ENCODE measurements at places on chromosomes 3 and 15. TPM values are rescaled to one million over a fixed set of nuclear protein-coding genes. Genes with fewer than 3 reads are reported as not detected.

Gene NDUFB4
- 100 TPM for total RNA-seq

Gene ATG3
- 58.4 TPM for total RNA-seq

Gene PPP2R3A
- total RNA-seq = 9.0 TPM

Gene STX19
- total RNA-seq = 3.8 TPM

Gene NANOGP8
- total RNA-seq = 0.59 TPM

Gene SPTBN5
- total RNA-seq = 2.1 TPM

Gene GOLGA8S
- 0.53 TPM for total RNA-seq

Gene DLL4
- total RNA-seq = 21.3 TPM

Gene STRIT1
- not detected for total RNA-seq

DNA sequence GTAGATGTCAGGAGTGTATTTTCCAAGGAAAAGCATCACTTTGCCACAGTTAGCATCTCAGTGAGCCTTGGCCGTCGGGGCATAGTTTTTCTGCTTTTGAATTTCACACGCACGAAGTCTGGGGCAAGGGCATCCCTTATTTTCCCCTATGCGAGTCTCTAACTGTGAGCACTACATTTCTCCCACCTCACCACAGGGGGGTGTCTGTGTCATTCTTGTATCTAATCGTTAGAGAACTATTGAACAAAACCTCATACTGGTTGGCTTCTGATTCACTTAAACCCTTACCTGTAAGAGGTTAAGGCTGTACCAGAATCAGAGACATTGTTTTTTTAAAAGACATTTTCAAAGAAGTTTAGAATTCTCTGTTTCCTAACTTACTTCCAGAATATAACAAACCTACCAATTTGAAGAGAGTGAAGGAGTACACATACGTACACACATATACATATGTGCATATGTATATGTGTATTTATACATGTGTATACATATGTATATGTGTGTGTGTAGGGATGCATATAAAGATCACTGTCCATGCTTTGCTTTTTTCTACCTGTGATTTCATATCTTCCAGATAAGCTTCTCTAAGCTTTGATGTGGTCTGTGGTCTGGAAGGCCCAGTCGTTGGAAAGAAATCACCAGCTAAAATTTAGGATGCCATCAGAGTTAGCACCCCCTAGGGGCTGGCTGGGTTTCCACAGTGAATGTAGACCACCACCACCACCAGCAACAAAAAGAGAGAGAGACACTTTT is 49.4 kb downstream of the MYZAP start:
- H3K27ac ChIP-seq = no peak overlapping the region
- H3K4me1 ChIP-seq = no peaks in the 10 kb centered on the region
- H3K36me3 ChIP-seq = peaks cover 26% of the 10 kb centered on the region
- no peak for DNase-seq

GRCh38 chr3:41477399-41478014 is 278.2 kb downstream of the CTNNB1 start:
- no peaks in the 10 kb centered on the region for H3K27me3 ChIP-seq
- no peaks in the 10 kb centered on the region for H3K4me1 ChIP-seq
- no peak overlapping the region for H3K4me3 ChIP-seq
- H3K36me3 ChIP-seq = no peaks in the 10 kb centered on the region

DNA sequence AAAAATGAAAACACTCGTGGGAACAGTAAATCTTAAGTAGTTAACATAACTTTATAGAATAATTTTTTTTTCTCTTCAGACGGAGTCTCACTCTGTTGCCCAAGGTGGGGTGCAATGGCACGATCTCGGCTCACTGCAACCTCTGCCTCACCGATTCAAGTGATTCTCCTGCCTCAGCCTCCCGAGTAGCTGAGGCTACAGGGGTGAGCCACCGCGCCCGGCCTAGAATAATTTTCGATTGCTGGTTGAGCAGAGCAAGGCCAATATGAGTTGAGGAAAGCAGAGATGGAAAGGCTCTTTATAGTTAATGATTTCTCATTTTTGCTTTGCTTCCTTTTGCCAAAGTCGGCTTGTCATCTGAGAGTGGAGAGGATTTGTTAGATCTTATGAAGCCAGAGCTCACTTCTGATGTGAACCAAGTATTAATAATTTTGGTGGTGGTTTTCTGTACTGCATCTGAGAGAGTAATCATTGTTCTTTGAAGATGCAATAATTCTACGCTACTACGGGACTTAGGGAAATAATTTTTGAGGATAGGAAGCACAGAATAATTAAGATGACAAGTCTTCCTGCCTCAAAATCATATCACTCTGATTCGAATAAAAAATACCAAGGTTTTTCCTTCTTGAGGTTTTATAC is 1.6 kb upstream of the GOLM2 start:
- H3K4me1 ChIP-seq = peaks cover 34% of the 10 kb centered on the region
- H3K27me3 ChIP-seq = no peaks in the 10 kb centered on the region
- peak overlapping the region; percentile 90 for H3K4me3 ChIP-seq
- H3K36me3 ChIP-seq = no peaks in the 10 kb centered on the region

- H3K36me3 ChIP-seq = no peaks in the 10 kb centered on the region
- peaks cover 19% of the 10 kb centered on the region for H3K4me1 ChIP-seq
- no peak overlapping the region for H3K27ac ChIP-seq
- H3K27me3 ChIP-seq = no peaks in the 10 kb centered on the region
Observed at GRCh38 chr3:16085884-16086608, 88.4 kb upstream of the GALNT15 start.

- no peaks in the 10 kb centered on the region for H3K36me3 ChIP-seq
- no peaks in the 10 kb centered on the region for H3K4me1 ChIP-seq
- no peaks in the 10 kb centered on the region for H3K27me3 ChIP-seq
- no peak overlapping the region for H3K4me3 ChIP-seq
- H3K27ac ChIP-seq = no peak overlapping the region
Observed at GRCh38 chr3:37217098-37217849, 42.9 kb upstream of the LRRFIP2 start.

GRCh38 chr3:161275919-161276318 is 54.8 kb downstream of the NMD3 start:
- no peaks in the 10 kb centered on the region for H3K4me1 ChIP-seq
- no peak for DNase-seq
- H3K4me3 ChIP-seq = no peak overlapping the region
- no peaks in the 10 kb centered on the region for H3K27me3 ChIP-seq

DNA sequence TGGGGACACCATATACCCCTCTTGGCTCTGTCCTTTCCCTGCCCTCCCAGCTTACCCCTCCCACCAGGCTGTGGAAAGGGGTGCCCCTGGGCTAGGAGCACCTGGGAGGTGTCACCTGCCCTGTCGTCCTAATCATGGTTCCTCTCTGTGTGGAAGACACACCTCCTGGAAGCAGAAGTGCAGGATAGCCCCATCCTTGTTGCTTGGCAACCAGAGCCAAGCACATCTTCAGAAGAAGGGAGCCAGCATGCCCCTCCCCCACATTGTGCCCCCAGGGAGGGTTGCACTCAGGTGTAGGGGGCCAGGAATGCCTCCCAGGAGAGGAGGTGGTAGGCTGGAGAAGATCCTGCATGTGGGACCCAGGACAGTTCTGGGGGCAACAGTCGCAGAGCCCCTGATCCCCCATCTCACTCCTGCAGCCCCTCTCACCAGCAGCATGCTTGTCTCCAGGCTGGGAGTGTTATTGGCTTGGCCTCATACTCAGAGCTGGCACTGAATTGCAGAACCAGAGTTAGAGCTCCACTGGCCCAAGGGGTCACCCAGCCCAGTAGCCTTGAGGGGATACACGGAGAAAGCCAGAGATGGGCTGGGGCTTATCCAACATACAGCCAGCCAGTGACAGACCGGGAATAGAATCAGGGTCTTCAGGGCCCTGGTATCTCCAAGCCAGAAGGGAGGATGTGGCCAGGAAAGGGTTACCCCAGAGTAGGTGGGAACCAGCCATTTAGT is 8.4 kb downstream of the RAB6B start:
- peak; percentile 25 for DNase-seq
- H3K27ac ChIP-seq = no peak overlapping the region
- no peaks in the 10 kb centered on the region for H3K27me3 ChIP-seq
- no peaks in the 10 kb centered on the region for H3K36me3 ChIP-seq
- no peaks in the 10 kb centered on the region for H3K4me1 ChIP-seq

DNA sequence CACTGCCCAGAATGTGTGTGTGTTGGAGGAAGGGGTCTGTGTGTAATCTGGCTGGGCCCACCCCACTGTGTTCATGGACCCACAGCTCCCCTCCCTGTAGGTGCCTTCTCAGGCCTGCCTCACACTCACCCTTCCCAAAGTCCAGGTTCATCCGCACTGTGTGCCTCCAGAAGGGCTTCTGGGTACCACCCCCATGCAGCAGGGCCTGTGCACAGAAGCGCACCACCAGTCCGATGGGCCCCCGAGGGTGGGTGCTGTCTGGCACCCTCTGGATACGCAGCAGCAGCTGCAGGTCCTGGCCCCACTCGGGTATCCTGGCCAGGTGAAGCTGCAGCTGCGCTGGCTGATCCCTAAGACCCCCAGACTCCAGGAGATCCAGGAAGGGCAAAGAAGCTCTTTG is 12.8 kb upstream of the TGM5 start:
- peaks cover 10% of the 10 kb centered on the region for H3K27me3 ChIP-seq
- no peaks in the 10 kb centered on the region for H3K4me1 ChIP-seq
- H3K27ac ChIP-seq = no peak overlapping the region
- H3K4me3 ChIP-seq = no peak overlapping the region

GRCh38 chr15:63565536-63566186 is 31.5 kb upstream of the FBXL22 start:
- no peak overlapping the region for H3K4me3 ChIP-seq
- H3K27me3 ChIP-seq = no peaks in the 10 kb centered on the region
- no peaks in the 10 kb centered on the region for H3K4me1 ChIP-seq

DNA sequence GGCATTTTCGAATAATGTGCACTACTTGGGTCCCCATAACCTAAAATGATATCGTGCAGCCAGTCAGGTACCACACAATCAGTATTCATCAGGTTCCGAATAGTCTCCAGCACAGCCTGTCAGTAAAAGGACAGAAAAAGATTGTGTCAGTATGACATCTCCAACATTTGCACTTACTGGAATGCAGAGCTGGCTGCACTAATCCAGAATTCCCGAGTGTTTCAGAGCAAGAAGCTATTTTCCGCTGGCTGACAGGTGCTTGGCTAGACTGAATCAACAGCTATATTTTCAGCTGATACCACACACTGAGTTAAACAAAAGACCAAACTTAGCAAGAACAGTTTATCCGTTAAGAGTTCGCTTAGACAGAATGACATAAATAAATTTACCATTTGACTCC is 68.8 kb downstream of the AQR start:
- no peak overlapping the region for H3K27ac ChIP-seq
- H3K36me3 ChIP-seq = peaks cover 97% of the 10 kb centered on the region
- DNase-seq = no peak
- no peaks in the 10 kb centered on the region for H3K27me3 ChIP-seq
- H3K4me1 ChIP-seq = no peaks in the 10 kb centered on the region

- H3K27me3 ChIP-seq = no peaks in the 10 kb centered on the region
- H3K27ac ChIP-seq = no peak overlapping the region
- no peak for DNase-seq
Observed at GRCh38 chr3:70072180-70072579, 72.6 kb downstream of the SAMMSON start.

- H3K27ac ChIP-seq = no peak overlapping the region
- H3K27me3 ChIP-seq = no peaks in the 10 kb centered on the region
- no peak for DNase-seq
- no peak overlapping the region for H3K4me3 ChIP-seq
- no peaks in the 10 kb centered on the region for H3K4me1 ChIP-seq
Observed at GRCh38 chr3:169676925-169677537, 13.5 kb upstream of the MECOM start.

DNA sequence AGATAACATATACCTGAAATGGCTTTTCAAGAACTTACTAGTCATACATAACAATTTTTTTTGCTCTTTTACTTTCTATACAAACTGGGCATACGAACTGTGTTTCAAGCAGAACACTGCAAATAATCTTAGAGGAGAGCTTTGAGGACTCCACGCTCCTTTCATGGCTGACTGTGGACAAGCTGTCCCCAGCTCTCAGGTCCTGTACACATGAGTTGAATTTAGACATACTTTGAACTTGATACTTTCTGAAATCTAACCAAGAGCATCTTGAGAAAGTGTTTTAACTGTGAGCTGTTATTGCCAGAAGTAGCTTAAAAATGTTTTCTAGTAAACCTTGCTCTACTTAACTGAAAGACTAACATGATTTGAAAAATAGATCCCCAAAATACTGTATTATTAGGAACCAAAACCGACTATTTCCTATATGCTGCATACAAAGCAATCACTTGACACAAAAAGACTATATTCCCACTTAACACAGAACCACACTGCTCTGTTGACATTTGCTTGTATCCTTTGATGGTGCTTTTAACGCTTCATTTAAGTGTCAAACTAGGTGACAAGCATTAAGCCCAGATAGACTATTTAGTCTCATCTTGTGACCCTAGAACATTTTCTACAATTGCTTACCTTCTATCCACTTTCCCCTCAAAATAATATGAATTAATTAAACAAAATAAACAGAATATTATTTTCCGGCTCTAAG is 755.8 kb downstream of the ROBO1 start:
- H3K27ac ChIP-seq = no peak overlapping the region
- H3K4me3 ChIP-seq = no peak overlapping the region
- H3K36me3 ChIP-seq = no peaks in the 10 kb centered on the region
- peaks cover 6% of the 10 kb centered on the region for H3K4me1 ChIP-seq

DNA sequence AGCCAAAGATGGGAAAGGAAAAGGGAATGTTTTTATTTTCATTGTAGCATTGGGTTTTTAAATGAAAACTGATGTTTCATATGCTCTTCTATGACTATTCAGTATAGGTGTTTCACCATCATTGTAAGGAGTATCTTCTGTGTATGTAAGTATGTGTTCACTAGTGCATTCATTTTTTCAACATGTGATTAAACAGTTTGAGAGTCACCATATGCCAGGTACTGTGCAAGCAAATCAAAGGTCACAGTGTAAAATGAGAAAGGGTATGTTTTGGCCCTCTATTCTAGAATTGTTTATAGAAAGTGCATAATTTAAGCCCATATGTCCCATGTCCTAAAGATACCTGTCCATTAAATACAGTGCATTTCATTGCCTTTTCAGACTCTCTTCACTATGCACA is 207.2 kb downstream of the ZBTB20 start:
- no peak overlapping the region for H3K27ac ChIP-seq
- DNase-seq = no peak
- H3K27me3 ChIP-seq = no peaks in the 10 kb centered on the region
- no peaks in the 10 kb centered on the region for H3K36me3 ChIP-seq

GRCh38 chr15:39624806-39625205 is 43.9 kb downstream of the THBS1 start:
- DNase-seq = peak; percentile 44
- no peaks in the 10 kb centered on the region for H3K27me3 ChIP-seq
- no peaks in the 10 kb centered on the region for H3K36me3 ChIP-seq
- peak overlapping the region; percentile 65 for H3K27ac ChIP-seq
- peaks cover 49% of the 10 kb centered on the region for H3K4me1 ChIP-seq
- H3K4me3 ChIP-seq = no peak overlapping the region

GRCh38 chr3:25781145-25781757 is 2.0 kb downstream of the NGLY1 start:
- peaks cover 23% of the 10 kb centered on the region for H3K36me3 ChIP-seq
- peaks cover 31% of the 10 kb centered on the region for H3K4me1 ChIP-seq
- H3K4me3 ChIP-seq = no peak overlapping the region

DNA sequence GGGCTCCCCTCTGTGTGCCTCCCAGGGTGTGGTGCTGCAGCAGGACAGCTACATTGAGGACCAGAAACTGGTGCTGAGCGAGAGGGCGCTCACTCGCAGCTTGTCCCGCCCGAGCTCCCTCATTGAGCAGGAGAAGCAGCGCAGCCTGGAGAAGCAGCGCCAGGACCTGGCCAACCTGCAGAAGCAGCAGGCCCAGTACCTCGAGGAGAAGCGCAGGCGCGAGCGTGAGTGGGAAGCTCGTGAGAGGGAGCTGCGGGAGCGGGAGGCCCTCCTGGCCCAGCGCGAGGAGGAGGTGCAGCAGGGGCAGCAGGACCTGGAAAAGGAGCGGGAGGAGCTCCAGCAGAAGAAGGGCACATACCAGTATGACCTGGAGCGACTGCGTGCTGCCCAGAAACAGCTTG is 53.7 kb downstream of the KLHL25 start:
- no peaks in the 10 kb centered on the region for H3K4me1 ChIP-seq
- peaks cover 99% of the 10 kb centered on the region for H3K36me3 ChIP-seq
- H3K27me3 ChIP-seq = no peaks in the 10 kb centered on the region
- no peak for DNase-seq
